ENCODE measurements at places on chromosomes 2 and 18.

GRCh38 chr2:237995036-237995435 lies 28.2 kb downstream of the UBE2F start:
- no peak for DNase-seq

- DNase-seq: no peak
Observed at GRCh38 chr2:60488291-60488690, 65.2 kb downstream of the BCL11A start.

DNA sequence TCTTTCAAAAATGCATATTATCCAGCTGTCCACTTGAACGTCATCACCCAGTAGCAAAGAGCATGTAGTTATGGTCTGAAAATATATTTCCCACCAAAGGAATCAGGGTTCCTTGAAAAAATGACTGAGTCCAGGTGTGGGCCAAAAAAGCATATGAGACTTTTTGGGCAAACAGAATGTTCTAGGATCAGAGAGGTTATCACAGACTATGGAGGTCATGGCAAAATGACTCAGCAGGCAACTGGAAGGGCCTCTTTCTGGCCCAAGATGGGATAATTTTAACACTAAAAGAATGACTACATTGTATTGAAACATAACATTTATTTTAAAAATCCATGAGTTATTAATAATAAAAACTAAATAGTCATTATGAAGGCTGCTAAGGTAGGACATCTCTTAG lies 77.1 kb downstream of the COBLL1 start:
- no peak for DNase-seq

DNA sequence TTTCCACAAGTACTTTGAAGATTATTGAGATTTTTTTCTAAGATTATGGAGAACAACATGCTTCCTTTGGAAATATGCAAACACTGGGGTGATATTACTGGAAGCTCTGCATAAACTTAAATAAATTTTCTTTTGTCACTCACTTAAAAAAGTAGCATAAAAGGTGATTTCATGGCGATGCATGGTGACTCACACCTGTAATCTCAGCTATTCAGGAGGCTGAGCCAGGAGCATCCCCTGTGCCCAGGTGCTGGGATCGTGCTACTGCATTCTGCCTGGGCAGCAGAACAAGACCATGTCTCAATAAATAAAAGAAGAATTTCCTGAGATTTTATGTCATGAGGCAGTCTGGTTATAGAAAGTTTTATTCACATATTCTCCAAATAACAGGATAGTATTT lies 679.1 kb upstream of the CDH2 start:
- DNase-seq: no peak

- DNase-seq: no peak
Observed at GRCh38 chr2:9258953-9259399, 52.4 kb downstream of the ASAP2 start.

DNA sequence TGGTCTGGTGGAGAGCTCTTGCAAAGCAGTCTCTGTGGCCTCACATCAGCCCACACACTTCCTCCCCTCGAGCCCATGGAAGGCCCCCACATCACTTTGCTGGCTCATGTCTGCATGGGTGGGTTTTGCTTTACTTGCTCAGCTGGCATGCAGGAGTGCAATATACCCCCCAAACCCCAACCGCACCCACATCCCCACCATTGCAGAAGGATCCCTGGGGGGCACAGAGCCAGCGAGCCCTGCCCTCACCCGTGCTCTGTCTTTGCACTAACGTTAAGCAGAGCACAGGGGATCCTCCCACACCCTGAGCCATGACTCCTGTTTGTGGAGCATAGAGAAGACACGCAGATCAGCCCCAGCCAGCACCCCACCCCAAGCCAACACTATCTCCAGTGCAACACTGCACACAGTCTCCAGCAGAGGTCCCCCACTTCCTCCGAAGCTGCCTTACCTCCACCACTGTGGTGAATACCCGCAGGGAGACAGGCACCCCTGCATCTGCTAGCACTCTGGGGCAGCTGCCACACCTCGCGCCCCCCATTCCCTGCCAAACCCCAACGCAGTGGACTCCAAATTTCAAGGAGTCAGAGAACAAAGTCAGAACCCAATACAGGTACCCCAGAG lies 177.8 kb upstream of the RGPD4 start:
- no peak for DNase-seq

GRCh38 chr2:22134421-22134820 lies 1010.7 kb downstream of the TDRD15 start:
- DNase-seq: no peak

- DNase-seq: no peak
Observed at GRCh38 chr2:42614838-42615237, 46.4 kb downstream of the MTA3 start.

DNA sequence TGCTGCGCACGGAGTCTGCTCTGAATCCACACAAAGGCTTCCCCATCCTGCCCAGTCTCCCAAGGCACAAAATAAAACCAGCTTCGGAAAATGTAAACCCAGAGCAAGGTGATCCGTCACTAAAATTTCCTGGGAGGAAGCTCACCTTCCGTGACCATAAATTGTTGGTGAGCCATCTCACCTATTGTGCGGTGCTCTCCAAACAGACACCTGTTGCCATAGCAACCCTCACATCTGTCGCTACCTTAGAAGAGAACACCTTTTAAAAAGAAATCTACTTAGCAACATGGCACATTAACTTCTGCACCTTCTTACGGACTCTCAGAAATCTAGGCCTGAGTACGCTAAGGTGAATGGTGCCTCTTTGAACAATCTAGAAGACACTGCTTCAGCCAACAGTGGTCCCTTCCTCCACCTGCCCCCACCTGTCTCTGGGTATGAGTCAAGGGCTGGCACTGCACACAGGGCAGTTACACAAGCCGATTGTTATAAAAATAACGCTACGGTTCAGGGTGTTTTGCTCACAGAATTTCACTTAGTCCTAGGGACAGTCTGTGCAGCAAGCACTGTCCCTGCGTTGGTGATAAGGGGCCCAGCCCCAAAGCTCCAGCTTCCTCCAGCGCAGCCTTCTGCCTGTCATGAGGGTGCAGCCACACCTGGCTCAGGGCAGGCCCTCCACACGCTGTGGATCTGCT lies 114.9 kb upstream of the ID2 start:
- DNase-seq: no peak

DNA sequence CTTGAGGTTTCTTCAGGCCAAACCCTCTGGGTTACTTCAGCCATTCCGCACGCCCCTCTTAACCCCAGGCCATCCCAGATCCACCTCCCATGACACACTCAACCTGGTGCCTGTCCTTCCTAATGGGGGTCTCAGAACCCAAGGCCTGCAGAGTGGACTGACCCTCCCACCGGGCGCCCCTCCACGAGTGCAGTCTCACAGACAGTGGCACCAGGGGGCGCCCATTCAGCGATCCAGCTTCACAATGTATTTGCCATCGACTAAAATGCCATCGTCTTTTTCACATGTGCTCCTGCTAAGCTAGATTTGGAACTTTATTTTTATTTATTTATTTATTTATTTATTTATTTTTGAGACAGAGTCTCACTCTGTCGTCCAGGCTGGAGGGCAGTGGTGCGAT lies 38.5 kb downstream of the INPP5D start:
- DNase-seq: no peak
